GM23248 (cell line): ENCODE measurements at places on chromosomes 12 and 14.
A peak's percentile ranks its signal among the peaks of the same experiment; 100 is the strongest.

- DNase-seq = no peak
Measured at GRCh38 chr12:75712223-75712622, 200.8 kb upstream of the KRR1 start.

DNA sequence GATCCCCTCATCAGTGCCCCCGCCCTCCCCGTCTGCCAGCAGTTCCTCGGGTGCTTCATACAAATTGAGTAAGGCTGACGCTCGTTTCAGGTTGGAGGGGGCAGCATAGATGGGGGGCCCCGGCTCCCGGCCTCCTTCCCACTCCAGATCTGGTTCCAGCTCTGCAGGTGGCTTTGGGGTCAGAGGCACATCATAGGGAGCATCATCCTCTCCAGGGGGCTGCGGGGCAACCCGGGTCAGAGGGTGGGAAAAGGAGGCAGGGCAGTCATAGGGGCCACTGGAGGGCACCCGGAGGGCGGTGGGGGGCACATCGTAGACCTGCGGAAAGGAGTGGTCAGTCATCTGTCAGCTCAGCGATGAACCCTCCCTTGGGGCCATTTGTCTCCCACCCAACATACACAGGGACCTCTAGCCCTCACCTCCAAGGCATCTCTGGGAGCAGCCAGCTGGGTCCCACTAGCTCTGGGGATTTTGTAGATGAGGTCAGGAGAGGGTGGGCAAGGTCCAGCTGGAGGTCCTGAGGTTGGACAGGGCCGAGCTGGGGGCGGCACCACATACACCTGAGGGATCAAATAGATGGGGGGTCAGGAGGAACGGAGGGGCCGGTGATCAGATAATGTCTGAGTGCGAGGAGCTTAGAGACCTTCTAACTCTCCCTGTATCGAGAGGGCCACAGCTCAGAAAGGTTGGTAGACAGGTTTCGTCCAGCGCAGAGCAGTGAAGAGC lies 5.1 kb downstream of the EFS start:
- DNase-seq = no peak

DNA sequence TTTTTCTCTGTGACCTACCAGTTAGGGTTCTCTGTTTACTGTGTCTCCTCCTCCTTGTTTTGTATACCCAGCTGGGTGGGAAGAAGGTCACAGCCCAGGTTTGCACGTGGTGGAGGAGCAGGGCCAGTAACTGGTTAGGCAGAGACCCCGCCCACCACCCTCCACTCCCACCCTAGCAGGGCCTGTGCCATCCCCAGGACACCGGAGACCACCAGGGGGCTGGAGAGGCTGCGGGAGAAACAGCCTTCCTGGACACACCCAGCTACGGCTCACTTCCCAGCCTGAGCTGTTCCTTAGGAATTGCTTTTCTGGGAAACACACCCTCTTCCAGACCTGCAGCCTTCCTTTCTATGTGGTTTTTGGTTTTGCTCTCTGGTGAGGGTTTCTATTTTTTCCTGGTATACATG lies 21.1 kb downstream of the BDKRB2 start:
- peak; percentile 74 for DNase-seq

GRCh38 chr12:69240631-69240995 lies 1.2 kb downstream of the CPSF6 start:
- peak; percentile 53 for DNase-seq

GRCh38 chr12:106300761-106301160 lies 1.8 kb upstream of the TCP11L2 start:
- DNase-seq = peak; percentile 20

DNA sequence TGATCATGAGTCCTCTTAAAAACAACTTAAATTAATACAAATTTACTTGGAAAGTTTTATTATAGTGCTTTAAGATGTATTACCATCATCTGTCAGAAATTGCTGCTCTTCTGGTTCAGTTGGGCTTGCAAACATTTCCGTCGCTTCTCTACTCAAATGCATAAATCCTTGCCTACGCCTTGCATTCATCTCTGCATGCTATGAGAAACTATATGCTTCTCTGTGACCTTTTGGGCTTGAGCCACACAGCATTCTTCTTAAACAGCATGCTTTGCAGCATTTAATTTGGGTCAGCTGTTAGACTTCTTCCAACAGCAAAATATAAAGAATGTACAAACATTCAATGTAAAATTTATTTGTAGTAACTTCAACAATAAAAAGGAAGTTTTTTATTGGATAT lies 305.7 kb upstream of the FLRT2 start:
- DNase-seq = no peak

DNA sequence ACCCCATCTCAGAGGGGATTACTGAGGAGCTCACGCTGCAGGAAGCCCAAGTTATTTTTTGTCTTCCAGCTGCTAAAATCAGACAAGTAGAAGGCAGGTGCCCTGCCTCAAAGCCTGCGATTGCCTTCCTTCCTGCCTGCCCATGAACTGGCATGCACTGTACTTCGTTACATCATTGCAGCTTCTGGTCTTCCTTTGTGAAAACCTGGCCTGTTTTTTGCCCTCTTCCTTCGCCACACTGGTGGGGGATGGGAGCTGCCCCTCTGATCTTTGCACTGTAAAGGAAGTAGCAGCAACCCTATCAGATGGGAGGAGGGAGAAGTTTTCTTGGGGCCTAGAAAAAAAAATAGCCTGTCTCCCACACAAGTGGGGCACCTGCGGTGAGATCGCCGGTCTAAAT lies 1098.7 kb downstream of the BCL11B start:
- no peak for DNase-seq

GRCh38 chr14:84969501-84969900 lies 560.4 kb upstream of the FLRT2 start:
- DNase-seq = no peak

- peak; percentile 30 for DNase-seq
Measured at GRCh38 chr12:106329231-106329982, 26.9 kb downstream of the TCP11L2 start.

GRCh38 chr12:4140581-4141301 lies 132.8 kb upstream of the CCND2 start:
- DNase-seq = no peak

DNA sequence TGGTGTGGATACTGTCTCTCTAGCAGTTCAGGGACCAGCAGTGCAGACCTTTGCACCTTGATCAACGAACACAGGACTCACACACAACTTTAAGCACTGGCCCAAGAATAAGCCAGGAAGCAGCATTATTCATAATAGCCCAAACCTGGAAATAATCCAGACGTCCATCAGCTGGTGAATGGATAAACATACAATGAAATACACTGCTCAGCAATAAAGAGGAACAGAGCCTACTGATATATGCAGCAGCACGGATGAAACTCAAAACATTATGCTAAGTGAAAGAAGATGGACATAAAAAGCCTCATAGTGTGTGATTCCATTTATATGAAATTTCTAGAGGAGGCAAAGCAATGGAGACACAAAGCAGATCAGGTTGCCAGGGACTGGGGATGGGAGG lies 303.9 kb upstream of the FKBP4 start:
- no peak for DNase-seq
